ENCODE measurements at places on chromosomes 1 and 21. TPM values are rescaled to one million over a fixed set of nuclear protein-coding genes. Genes with fewer than 3 reads are reported as not detected.

Gene TUFT1
- total RNA-seq = 40.1 TPM

Gene C1orf74
- 2.3 TPM for total RNA-seq

Gene SLC9C2
- total RNA-seq = not detected

Gene CFAP74
- total RNA-seq = under 0.01 TPM

Gene PCP4L1
- total RNA-seq = not detected

Gene FOXD2
- 0.51 TPM for total RNA-seq

Gene FLG
- not detected for total RNA-seq

Gene KRTAP19-3
- total RNA-seq = not detected

Gene KCNN3
- under 0.01 TPM for total RNA-seq

Gene F13B
- total RNA-seq = not detected

Gene CYP4Z1
- total RNA-seq = not detected

Measured in mesangial cell (primary cell).